ENCODE measurements at places on chromosomes 6 and 20.

DNA sequence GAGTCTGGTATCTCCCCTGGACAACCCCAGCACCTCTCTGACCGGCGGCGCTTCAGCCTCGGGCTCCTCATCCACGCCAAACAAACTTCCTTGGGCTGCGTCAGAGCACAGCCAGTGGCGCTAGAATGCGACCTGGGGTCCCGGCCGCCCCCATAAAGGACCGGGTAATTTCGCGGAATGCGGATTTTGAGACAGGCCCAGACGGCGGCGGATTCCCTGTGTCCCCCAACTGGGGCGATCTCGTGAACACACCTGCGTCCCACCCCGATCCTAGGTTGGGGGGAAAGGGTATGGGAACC, 1.6 kb downstream of the FOXP4 start:
- no peak for DNase-seq

DNA sequence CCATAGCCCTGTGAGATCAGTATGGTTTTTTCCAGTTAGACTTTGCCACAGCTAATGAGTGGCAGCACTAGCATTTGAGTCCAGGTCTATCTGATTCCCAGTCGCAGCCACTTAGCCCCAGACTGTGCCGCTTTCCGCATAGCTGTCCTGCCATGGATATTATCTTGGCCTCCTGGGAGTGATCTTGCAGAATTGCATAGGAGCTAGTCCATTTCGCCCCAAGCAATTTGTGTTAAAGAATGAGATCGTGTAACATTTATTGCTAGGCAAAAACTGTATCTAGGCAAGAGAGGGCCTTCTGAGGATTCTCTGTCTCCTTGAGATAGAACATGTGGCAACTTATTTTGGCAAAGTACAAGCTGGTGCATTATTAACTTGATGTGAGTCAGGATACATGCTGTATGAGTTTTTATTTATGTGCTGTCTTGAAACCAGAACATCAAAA, 74.2 kb downstream of the EZR start:
- no peak for DNase-seq

DNA sequence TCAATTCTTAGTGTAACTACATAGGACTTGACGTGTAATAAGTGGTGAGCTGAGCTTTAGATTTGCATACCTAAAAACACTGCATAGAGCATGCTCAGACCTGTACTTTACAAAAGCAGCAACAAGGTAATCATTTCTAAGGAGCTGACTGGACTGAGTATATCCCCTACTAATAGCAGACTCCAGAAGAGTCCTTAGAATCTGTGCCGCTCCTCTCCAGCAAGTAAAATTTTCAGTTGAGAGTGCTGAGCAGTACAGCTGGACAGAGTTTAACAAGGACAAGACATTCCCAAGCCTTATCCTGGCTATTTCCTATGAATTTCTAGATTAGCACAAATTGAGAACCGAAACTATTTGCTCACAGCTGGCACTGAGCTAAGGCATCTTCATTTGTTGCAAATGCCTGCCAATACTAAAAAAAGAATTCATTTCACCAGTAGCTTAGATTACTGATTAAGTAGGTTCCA, 26.1 kb upstream of the KLHL31 start:
- DNase-seq, result no peak

GRCh38 chr6:168493976-168494375, 53.0 kb downstream of the SMOC2 start:
- no peak for DNase-seq

DNA sequence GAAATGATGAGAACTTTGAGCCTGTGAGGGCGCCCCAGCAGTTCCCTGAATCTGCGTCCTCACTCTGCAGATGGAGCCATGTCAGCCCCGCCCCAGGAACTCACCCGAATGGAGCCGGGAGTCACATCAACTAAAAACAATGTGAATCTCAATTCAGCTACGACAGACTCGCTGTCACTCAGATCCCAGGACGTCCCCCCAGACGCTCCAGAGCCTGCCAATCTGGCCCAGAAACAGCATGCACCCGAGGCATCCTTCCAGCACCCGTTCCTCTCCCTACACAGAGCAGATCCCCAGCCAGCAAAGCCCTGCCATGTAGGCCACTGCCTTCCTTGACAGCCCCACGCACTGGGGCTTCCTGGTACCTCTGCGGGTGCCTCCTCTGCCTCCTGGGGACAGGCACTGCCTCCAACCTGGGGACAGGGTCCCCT, 248.0 kb downstream of the TTLL2 start:
- no peak for DNase-seq

DNA sequence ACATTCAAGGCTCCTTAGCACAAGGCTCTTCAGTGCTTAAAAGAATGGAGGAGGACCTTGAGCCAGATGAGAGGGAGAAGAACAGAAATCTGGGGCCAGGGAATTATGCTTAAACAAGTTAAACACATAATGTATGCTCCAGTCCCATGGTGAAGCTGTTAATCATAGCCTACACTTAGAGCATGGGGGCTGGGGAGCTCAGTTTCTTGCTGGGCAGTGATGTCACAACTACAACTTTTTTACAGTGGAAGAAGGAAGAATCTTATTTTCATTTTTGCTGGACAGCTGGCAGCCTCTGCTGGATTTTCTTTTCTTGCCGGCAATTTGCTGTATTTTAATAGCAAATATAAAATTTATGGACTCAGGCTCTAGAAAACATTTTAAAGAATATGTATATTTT, 432.5 kb downstream of the CD109 start:
- DNase-seq, result no peak

All from ELR (cell line).